NCI-H1930 (cell line): ENCODE measurements at places on chromosomes 11 and 22.

- no peak for DNase-seq
Measured at GRCh38 chr11:75004215-75004614, 15.5 kb downstream of the NEU3 start.

GRCh38 chr11:34514597-34514996 is 1.0 kb upstream of the ELF5 start:
- no peak for DNase-seq

- DNase-seq = no peak
Measured at GRCh38 chr11:64249563-64250414, 1.5 kb upstream of the PLCB3 start.

GRCh38 chr11:75563978-75564552 is 2.0 kb downstream of the SERPINH1 start:
- no peak for DNase-seq

GRCh38 chr11:111419181-111419580 is 40.1 kb upstream of the POU2AF1 start:
- no peak for DNase-seq
